ENCODE measurements at places on chromosomes 2 and 18.

DNA sequence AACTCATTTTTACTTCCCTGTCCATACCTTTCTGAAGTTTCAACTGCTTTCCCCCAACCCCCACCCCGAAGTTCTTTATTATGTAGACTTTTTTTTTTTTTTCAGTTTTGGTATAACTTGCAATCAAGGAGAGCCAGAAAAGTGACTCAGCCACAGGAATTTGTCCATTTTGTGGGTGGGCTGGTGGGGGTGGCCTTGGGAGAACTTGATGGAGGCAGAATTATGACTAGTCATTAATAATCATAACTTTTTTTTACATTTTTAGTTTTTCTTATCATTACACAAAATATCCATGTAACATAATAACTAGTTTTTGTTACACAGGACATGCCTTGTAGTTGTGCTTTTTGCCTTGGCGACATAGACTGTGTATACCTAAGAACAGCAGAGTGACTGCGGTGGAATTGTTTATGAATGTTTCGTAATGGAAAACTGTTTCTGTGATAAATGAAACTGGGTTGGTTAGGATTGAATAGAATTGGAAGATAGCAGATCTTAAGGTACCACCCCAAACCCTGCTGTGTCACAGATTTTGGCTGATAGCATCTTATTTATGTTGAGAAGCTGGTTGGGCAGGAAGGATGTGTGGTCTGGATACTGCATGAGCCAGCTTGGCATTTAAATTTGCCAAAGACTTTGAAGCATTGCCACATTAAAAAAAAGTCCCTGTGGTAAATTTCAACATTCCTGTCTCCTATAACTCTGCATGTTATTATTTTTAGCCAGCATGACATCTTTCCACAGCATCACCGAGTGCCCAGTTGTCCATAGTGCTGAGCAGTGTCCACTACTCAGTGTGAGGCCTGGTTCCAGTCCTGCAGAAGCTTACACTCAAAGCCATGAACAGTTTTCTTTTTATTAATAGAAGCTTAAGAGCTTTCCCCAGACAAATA is 30.7 kb downstream of the LYPD6B start:
- DNase-seq, result no peak

GRCh38 chr18:5941890-5942289 is 46.6 kb upstream of the TMEM200C start:
- DNase-seq, result no peak

GRCh38 chr2:67309281-67309680 is 87.9 kb upstream of the ETAA1 start:
- DNase-seq, result no peak

DNA sequence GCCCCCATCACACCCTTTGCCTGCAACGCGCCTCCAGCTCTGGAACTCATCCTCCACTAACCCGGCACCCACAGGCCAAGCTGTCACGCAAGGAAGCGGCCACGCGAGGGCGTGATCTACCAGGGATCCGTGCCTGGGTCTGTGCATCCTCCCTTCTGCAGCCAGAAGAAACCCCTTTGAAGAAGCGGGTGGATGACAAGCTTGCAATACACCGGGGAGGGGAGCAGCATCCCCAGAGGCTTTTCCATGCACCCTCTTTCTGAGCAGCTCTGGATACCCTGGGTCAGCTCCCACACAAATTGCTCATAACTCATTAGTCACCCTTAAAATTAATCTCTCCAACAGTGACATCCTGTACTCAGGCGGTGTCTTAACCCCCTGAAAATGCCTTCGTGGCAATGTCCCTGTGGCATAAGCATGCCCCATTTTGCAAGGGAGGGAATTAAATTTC is 47.6 kb downstream of the PDCL3 start:
- peak; percentile 61 for DNase-seq

- no peak for DNase-seq
These were observed 114.8 kb upstream of the PTPRM start for GRCh38 chr18:7452331-7452730.

DNA sequence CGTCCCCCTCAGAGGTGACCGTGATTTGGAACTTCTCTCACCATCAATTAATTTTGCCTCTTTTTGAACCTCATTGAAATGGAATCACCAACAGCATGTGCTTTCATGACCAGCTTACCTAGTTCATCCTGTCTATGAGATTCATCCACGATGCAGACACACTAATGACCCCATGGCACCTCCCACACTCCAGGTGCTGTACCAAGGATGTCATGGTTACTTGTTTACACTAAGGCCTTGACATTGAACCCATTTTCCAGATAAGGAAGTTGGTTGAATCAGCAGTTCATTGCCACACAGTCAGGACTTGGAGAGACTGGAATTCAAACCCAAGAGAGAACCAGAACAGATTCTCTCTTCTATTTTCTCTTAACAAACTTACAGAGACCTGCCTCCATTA is 139.0 kb downstream of the ZFP36L2 start:
- no peak for DNase-seq

DNA sequence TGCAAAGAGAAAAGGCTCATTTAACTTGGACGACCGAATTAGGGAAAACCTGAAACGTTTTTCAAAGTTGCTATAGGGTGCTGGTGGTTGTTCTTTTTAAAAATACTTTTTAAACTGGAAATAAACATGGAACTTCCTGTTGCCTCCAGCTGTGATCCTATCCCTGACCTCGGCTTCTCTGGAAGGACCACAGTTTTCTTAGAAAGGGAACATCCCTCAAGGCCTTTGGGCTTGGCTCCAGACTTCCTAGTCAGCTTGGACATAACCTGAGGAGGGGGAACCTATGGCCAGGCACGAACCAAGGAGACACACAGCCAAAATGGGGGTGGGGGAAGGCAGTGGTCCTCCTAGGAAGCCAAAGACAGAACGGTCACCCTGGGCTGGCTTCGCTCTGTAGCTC is 57.7 kb downstream of the CENPO start:
- DNase-seq, result no peak

GRCh38 chr18:40915724-40916123 is 1039.3 kb upstream of the PIK3C3 start:
- DNase-seq, result no peak

GRCh38 chr2:66532972-66533868 is 98.3 kb downstream of the MEIS1 start:
- no peak for DNase-seq

DNA sequence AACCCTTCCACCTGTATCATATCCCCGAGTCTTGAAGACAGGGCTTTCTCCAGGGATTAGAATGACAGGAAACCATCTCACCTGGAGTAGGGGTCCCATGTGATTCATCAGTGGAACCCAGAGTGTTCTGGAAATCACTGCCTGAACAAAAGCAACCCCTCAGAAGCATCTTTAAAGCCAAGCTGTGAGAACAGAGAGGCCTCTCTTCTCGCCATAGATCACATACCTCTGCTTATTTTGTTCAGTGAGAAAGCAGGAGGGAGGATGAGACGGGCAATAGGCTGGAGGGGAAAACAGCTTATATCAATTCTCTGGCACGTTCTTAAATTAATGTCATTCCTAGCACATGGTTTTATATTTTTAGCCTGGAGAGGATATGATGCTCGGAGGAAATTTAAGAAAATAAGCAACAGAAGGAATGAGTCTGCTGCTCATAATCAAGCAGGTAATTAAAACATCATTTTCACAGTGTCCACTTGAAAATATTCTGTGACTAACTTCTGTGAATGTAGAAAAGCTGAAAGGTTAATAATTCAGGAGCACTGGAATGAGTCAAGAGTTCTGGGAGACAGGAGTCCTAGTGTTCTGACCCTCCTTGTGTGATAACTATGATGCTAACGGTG is 213.6 kb upstream of the SP5 start:
- no peak for DNase-seq

DNA sequence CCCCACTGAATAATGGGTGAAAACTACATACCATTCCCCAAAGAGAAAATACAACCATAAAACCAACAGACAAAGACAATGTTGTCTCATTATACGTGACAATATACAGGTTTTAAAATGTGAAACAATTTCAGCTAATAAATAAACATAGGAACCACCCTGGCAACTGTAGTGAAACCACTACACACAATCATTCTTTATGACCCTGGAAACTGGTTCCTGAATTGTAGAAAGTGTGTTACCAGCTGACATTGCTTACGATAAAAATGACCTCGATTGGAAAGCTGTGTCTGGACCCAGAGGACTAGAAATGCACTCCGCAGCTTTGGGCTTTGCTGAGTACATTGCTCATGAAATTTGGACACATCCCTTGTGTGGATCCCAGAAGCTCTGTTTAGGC is 73.9 kb upstream of the LPIN2 start:
- no peak for DNase-seq

GRCh38 chr18:49241852-49242251 is 218.6 kb downstream of the DYM start:
- no peak for DNase-seq

DNA sequence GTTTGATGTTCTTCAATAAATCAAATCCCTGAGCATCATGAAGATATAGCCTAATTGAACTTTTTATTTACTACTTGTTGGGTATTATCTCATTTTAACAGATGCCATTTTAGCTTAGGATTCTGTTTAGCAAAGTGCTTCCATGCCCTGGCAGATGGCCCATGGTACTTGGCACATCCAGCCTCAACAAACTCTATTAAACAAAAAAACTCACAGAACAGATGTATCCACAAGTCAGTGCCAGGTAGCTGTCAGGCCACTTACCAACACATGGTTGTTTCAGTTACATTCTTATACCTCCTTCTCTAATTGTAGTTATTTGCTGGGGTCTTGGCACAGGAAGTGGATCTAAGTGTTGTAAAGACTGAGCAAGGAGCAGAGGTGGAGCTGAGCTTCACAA is 29.6 kb downstream of the GAD1 start:
- no peak for DNase-seq

GRCh38 chr2:6394276-6394675 is 471.4 kb downstream of the CMPK2 start:
- DNase-seq, result no peak

GRCh38 chr18:78912336-78912735 is 67.3 kb upstream of the SALL3 start:
- no peak for DNase-seq

GRCh38 chr2:17814601-17815000 is 1.7 kb upstream of the MSGN1 start:
- DNase-seq, result no peak

DNA sequence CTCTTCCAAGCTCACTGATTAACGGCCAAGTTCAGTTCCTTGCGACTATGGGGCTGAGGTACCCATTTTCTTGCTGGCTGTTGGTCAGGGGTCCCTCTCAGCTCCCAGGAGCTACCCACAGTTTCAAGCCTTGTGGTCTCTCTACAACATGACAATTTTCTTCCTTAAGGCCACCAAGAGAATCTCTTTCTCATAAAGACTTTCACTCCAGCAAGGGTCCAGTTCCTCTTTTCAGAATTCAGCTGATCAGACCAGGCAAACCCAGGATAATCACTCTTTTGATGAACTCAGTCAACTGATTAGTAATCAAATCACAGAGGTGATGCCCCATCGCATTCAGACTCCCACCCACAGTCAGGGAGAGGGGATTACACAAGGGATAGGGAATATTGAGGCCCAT is 129.7 kb downstream of the IRS1 start:
- no peak for DNase-seq

GRCh38 chr2:190912726-190913125 is 32.1 kb downstream of the GLS start:
- no peak for DNase-seq

DNA sequence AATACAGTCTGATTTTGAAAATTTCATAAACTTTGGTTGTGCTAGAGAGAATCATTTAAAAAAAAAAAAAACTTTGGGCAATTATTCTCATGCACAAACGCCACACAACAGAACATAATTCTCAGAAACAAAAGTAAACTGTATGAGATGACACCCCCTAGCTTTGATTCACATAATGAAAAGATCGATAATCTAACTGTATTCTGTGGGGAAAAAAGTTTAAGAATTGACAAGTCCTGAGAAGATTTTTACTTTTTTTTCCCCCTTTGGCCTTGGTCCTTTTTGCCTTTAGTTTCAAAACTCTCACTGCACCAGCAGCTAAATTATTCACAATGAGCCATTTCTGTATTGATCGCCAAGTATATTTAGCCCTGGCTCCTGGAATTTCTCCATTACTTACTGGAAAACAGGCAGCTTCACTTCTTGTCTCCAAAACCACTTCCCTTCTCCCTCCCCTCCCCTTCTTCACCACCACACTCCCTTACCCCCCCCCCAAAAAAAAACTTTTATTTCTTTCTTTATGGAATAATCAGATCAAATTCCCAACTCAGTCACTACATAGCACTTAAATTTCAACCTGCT is 2.0 kb downstream of the IKZF2 start:
- no peak for DNase-seq

DNA sequence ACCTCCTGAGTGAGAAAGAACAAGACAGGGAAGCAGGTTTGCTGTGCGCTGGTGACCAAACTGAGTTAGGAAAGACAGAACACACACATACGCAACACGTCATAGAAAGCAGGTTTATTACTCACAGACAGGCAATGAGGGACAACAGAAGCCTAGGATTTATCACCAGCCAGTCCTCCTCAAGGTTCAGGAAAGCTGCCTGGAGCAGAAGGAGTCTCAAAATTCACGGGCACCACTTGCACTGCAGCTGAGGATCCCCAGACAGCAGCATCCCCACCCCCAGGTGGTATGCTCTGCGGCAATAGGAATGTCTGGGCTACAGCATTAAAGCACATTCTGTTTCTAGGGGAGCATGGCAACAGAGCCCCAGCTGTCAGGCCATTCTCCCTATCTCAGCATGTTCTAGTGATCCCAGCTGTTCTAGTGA is 284.4 kb upstream of the RGPD4 start:
- DNase-seq, result no peak

DNA sequence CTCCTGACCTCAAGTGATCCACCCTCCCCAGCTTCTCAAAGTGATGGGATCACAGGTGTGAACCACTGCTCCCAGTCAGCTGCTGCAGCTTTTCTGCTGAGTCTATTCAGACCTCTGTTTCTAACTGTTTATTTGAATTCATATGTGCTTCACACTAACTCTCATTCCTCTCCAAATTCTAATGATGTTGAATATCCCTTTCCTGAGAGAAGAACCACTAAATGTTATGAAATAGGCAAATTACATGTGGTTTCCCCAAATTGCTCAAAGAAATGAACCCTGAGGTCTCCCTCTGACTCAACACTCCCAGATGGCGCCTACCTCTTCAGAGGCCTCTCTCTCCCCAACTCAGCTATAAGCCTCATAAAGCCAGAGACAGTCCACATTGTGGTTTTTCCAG is 98.6 kb downstream of the IRS1 start:
- DNase-seq, result no peak

DNA sequence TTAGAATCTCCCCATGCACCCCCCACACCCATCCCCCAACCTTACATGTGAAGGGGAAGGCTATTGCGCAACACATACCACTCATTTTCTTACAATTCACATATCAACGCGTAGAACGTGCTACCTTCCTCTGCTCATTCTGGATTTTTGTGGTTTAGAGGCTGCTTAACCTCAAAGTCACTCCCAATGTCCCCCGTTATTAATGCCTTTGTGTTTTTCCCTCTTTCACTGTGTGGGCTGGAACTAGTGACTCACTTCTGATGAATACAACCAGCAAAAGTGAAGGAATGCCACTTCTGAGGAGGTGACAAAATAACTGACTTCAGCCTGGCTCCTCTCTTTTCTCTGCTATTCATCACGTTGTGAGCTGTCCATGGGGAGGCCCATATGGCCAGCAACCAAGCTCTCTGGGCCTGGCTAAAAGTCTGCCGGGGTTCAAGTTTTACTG is 342.5 kb upstream of the NXPH2 start:
- no peak for DNase-seq
